ENCODE measurements at places on chromosomes 12 and 14.

DNA sequence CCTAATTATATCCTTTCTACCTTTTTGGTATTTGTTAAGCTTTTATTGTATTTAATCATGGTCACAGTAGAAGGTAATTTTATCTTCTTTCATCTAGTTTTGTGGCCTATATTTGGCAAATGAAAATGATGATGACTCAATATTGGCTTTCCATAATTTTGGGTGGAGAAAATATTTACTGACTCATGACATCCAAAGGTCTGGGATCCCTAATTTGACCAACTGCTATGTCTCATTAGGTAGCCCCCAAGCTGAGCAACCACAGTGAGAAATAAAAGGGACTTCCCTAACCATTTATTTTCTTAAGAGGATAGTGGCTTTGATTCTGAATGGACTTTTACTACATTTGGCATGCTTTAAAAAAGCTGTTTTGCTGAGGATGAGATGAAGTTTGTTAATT, 289.5 kb downstream of the RMST start:
- no peak for DNase-seq

GRCh38 chr14:73220061-73220460, 17.2 kb upstream of the PAPLN start:
- no peak for DNase-seq

DNA sequence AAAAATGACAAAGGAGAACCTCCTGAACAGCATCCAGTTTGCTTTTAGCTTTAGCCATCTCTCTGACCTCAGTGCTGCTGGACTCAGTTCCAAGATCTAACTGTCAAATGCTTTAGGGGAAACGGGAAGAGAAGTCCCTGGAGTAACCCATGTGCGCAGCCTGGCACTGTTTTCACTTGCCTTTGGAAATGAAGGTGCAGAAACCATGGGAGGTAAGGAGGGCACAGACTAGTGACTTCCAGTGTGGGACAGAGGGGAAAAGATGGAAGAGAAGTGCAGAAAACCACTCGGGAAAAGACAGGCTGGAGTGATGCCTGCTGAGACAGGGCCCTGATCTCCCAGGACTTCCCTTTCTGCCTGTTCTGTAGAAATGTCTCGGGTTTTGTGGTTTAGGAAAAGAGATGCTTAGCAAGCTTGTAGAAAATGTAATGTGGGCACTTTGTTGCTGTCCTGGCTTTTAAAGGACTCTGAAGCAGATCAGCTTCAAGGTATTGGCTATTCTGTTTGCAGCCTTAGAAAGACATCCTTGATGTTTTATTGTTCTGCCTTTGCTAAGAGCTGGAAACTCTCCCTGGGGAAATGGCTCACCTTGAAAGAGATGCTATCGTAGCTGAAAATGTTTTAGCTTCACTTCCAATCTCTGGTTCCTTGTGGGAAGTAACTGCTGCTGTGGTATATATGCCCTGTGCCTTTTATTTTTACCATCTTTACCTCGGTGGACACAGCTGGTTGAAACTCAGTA, 124.6 kb upstream of the HIF1A start:
- DNase-seq = no peak

DNA sequence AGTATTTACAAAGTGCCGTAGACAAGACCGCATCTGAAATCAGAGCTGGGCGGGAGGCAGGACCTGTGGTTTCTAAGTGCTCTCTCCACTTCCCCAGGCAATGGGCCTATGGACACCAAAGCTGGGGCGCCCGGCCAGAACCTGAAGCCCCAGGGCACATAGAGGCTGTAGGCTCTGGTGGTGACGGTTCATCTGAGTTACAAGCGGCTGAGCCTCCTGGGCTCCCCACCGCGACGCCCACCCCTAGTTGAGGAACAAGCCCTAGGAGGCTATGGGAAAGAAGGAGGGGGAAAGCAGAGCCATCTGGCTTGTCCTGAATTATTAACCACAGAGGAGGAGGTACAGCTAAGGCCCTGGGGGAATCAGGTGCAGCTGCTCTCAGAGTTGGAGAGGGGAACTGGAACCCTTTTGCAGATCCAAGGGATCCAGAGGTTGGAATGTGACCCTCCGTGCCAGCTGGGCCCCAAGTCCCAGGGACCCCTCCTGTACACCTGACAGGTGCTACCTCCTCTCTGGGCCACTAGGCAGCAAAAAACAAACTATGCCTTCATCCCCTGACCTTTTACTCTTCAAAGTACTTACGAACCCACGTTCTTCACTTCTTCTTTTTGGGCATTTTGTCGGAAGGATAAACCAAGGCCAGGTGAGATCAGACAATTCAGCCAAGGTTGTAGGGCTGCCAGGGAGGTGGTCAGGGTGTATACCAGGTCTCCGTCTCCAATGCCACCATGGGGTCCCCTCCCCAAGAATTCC, 77.2 kb downstream of the ARL6IP4 start:
- no peak for DNase-seq

- DNase-seq = no peak
These were observed 299.6 kb downstream of the EMP1 start for GRCh38 chr12:13496111-13496510.

DNA sequence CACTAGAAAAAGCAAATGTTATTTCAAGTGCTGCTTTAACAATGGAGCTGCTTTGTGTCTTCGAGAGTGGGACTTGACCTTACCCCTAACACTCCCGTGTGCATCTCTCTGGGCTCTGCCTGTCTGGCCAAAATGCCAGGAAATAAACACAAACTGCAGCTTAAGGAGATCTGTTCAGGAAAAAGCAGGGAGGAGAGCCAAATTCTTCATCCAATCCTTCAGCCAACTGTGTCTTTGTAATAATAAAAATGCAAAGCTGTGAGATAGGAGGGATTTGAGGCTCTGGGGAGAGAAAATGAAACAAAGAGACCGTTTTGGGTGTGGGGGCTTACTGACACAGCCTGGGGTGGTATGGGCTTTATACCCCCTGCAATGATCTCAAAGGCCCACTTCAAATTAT, 85.8 kb upstream of the WSCD2 start:
- no peak for DNase-seq

DNA sequence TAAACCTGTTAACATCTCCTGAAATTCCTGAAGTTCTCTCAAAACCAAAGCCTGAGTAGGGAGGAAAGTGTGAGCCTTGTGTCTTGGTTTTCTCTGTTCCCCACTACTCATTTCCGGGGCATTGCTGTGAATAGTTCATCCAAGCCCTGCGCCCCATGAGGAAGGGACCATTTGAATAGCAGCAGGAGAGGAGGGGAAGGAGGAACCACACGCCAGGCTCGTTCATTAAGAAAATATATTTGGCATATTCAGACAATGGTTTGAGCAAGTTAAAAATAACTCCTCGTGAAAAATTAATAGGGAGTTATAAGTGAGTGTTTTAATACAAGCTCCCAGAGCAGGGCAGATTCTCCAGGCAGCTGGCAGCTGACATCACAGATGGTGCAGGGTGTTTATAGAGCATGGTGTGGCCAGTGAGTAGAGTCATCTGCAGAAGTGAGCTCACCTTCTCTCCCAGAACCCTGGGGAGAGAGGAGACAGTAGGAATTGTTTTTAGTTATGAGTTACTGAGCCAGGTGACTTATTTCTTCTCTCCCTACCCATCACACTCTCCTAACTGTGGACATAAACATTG, 29.5 kb upstream of the CISTR start:
- no peak for DNase-seq

DNA sequence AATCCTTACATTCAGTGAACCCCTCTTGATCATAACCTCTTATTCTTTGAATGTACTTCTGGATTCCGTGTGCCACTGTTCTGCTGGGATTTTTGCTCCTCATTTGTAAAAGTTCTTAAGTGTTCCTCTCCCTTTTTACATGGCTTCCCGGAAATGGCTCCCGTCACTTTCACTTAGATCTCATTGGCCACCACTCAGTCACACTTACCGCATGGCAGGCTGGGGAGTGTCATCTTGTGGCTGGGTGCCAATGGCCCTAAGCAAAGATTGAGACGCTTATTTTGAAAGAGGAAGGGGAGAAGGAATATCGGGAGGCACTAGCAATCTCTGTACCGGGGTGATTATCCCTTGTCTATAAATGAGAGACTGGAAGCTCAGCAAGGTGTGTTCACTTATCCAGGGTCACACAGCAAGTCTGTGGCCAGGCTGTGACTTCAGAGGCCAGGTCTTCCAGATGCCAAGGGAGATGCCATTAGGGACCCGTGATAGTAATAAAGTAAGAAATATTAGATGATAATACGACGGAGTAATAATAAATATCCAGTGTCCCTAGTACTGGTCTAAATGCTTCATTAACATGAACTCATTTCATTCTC, 68.8 kb downstream of the RNFT2 start:
- DNase-seq = no peak

- DNase-seq = no peak
These were observed at the start of gene RIPK3 for GRCh38 chr14:24339284-24340151. TSS of gene RIPK3 (minus strand) at chr14:24339991. CDS start at chr14:24339826, 165 bp downstream.

- no peak for DNase-seq
These were observed 412.9 kb downstream of the RAD51B start for GRCh38 chr14:68232300-68233055.

DNA sequence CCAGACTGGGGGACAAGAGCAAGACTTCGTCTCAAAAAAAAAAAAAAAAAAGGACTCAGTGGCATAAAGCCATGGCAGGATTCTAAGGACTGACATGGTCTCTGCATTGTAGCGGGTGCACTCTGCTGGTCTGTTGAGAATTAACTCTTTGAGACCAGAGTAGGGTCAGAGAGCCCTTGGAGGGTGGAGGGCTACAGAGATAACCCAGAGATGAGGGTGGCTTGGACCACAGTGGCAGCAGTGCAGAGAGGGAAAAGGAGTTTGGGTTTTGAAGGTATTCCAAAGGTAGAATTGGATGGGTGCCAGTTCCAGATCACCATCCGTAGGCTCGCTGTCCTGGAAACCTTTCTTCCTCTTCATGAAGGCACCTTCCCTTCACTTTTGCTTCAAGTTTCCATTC, 14.3 kb upstream of the DYNC1H1 start:
- no peak for DNase-seq

GRCh38 chr12:27220055-27220987, 23.8 kb upstream of the STK38L start:
- no peak for DNase-seq

DNA sequence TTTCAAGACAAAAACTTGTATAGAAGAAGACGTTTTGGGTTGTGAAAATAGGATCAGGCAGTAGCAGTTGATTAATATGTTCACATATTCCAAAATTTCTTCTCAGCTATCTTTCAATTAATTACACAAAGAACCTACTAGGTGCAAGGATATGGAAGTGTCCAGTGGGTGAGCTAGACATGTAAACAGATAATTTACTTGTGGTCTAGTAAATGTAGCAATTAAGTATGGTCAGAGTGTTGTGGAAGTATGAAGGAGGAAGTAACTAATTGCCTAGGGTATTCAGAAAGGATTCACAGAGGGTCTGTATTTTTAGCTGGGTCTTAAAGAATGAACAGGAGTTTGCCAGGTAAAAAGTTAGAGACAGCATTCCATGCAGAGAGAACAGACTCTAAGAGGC, 5.9 kb downstream of the GOLGA5 start:
- no peak for DNase-seq
